ENCODE measurements at places on chromosomes 3 and 15.

DNA sequence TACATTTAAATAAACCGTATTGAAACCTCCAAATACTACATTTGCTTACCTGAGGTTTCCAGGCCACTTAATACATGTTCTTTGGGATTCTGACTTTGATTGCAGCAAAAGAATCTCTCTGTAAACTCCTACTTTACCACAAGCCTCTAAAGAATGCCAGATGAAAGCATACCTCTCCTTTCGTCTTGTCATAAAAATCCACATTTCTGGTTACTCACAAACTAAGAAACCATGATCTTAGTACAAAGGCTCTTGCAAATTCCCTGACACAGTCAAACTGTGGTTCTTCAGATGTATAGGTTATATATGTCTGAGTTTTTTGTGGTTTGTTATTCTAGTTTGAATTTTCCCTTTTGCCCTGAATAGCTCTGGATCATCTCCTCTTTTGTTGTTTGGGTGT is 188.4 kb downstream of the RAP2B start:
- DNase-seq = no peak

DNA sequence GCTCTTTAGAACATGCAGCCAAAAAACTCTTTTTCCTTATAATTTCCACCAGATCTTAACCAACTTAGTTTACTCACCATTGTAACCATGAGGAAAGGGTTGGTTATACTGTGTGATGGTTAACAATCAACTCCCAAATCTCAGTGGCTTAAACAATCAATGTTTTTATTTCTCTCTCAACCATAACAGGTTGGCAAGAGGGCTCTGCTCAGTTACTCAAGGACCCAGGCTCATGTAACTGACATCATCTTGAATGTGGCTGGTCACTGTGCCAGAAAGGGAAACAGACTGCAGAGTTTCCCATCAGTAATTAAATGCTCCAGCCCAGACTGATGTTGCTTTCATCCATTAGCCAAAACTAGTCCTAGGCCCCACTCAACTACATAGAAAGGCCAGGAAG is 69.0 kb downstream of the ANKRD28 start:
- no peak for DNase-seq

DNA sequence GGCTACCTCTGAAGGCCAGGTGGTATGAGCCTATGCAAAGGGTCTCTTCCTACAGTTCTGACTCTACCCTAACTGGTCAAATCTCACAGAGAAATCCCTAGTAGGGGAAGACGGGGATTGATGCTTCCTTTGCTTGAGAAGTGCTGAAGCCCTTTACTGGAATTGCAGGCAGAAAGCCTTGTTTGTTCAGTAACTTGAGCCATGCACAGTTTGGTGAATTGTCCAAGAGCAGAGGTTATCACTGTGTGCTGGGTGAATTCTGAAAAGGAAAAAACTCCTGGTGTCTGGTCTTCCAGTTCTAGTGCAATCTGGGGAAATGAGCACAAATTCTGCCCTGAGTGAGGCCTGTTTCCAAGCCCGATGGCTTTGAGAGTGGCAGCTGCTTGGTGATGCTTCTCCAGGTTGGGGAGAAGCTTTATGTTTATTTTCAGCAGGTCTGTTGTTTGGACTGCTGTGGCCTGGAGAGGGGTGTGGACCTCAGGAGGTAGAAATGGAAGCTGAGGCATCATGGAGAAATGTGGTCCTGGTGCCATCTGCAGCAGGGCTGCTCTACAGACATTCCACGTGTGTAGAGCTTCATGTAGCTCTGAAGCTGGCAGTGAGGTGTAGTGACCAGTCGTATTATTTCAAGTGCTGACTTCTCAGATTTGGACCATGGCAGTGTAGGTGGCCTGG is 60.9 kb downstream of the ARNT2 start:
- DNase-seq = no peak

DNA sequence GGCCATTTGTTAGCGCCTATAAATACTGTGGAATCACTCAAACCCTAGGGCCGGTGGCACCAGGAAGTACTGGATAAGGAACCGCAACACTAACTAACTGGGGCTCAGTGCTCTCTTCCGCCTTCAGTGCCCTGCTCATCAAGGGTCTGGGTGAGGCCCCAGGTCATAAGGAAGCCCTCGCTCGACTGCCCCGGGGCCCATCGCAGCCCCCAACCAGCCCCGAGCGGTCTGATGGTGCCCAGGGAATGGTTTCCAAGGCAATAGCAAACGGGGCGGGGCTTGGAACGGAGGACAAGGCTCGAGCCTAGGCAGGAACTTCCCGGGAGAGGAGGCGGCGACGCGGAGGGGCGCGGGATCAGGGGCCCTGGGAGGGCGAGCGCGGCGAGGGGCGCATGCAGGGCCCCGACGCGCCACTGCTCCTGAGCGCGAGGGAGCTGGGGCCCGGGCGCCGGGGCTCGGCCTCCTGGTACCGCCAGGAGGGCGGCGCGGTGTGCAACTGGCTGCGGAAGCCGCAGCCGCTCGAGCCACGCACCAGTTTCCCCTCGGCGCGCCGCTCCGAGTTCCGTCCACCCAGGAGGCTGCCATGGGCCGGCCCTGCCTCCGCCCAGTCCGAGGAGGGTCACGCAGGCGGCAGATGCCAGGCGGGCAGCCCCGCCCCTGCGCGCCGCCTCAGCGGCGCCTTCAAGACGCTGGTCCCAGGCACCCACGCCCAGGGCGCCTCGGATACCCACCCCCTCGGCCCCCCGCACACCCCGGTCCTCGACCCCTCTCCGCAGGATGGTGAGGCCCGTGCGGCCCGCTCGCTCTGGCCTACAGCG is at the start of gene TTLL3:
TTLL3 (plus strand) TSS at position 648 of the 818 bp plus-strand sequence. CDS start 400 bp downstream, outside the sequence.
- DNase-seq = peak; percentile 67

GRCh38 chr3:18223571-18223970 is 201.6 kb downstream of the SATB1 start:
- DNase-seq = no peak

GRCh38 chr3:142963516-142964448 is at the start of gene PAQR9:
PAQR9 (minus strand) TSS chr3:142963674; CDS start chr3:142963336, 338 bp downstream.
- DNase-seq = no peak

DNA sequence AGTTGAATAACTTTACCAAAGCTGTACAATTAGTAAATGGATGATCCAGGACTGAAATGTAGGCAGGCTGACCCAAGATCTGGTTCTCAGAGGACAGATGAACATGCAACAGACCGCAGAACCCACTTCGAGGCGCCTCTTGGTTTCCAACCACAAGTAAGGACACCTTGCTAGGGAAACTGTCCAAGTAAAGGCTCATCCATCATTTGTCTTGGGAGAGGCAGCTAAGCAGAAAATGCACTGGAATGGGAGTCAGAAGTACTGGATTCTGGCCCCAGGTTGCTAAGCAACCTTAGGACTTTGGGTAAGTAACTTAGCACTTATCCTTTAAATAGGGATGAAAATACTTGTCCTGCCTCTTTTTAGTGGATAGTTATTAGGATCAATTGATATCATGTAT is 366.3 kb upstream of the LRRC3B start:
- DNase-seq = no peak

DNA sequence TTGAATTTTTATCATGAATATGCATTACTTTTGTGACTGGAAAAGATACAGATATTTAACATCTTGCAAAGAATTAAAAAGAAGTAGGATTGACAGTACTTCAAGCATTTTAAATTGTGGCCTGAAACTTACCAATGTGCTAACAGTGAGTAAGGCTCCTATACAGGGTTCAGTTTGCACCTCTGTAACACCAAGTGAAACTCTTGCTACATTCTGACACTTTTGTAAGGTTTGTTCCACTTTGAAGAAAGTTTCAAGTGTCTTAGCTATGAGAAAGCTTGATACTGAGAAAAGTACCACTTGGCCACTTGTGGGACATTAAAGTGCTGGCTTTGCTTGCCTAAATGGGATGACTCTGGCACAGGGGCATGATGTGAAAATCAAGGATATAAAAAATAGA is 289.2 kb downstream of the CTNNB1 start:
- DNase-seq = no peak

DNA sequence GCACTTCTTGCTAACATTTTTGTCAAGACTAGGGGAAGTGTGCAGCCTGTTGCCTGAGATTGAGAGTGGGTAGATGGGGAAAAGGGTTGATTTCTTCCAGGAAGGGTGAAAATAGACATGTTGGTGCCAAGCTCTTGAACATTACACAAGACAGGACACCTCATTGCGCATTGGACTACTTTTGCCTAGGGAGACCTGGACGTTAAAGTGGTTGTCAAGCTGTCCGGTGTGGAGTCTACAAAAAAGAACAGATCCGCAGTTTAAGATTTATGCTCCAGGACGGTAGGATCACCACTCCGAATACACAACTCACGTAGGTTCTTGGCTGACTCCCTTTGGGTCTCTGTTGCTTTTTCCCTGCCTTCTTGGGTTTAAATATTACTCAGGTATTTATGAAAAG is 56.3 kb upstream of the LRIG1 start:
- no peak for DNase-seq

DNA sequence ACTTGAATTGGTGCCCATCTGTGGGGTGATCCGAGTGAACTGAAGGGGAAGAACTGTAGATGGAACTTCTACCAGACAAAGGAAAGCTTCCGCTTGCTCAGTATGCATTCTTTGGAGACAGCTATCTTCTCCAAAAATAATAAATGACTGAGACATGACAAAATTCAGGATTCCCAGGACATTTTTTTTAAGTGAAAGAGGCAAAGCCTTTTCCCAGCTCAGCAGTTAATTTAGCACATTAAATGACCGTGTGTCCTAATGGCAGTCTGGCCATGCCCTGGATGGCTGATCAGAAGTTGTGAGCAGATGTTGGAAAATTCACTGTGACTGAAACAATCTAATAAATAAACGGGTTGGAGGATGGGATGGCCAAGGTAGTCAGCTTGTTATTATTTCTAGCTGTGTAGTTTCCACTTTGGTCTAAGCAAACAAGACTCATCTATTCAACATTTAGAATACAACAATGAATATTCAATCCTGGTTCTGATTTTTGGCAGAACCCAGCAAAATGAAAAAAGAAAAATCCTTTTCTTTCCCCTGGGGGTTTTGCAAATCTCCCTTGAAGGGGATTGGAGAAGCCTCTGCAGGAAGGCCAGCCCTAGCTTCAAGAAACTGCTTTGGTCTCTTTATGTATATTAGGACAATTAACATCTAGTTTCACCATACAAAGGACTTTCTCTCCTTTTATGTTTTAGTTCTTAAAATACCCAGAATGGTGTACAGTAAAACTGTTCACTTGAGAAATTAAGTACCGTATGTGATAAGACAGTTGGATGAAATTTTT is 540.9 kb upstream of the MDFIC2 start:
- DNase-seq = peak; percentile 18

- peak; percentile 75 for DNase-seq
Measured at GRCh38 chr3:172658344-172659245, 52.3 kb downstream of the NCEH1 start.

DNA sequence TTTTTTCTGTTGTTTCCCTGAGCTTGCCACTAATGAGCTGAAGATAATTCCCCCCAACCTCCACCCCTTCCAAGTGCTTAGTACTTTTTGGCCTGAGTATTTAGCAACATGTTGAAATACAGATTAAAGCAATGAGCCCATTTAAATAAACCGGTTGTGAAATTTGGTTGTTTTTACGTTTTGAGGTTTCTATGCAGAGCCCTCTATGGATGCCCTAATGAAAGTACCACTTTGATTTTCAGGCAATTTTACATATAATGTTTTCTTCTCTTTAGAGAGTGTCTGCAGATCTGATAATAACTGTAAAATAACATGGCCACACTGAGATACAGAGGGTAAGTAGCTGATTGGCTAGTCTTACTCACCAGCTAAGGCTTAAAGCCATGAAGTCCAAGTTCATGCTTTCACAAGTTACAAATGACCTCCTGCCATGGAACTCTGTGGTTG is 139.4 kb upstream of the SLC7A14 start:
- DNase-seq = no peak

- no peak for DNase-seq
Measured at GRCh38 chr3:15958692-15959433, 161.1 kb upstream of the ANKRD28 start.

DNA sequence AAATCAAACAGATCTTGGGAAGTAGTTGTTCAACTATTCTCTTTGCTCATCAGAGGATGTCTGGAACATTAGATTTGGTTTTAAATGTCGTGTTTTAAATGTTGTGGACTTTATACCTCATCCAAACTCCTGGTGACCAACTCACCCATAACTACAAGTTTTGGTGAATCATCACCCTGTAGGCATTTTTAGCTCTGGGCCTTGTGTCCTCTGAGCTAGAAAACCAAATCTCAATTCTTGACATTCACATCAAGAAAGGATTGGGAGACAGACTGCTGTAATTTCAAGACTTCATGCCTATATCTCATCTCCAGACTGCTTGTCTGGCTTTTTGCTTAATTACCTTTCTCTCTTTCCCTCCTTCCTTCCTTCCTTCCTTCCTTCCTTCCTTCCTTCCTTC is 228.5 kb upstream of the ROBO2 start:
- no peak for DNase-seq

DNA sequence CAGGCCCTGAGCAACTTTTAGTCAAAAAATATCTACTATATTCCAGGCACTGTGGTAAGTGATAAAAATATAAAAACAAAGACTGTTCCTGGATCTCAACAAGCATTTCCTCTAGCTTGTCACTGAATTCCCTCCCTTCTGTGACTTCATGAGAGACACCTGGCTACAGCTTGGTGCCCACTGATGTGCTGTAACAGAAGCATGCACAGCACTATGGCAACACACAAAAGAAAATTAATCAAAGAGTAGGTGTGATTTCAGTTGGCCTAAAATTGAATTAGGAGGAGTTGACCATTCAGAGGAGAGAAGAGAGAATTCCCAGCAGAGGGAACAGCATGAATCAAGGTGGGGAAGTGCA is 158.9 kb upstream of the LPP start:
- DNase-seq = no peak

DNA sequence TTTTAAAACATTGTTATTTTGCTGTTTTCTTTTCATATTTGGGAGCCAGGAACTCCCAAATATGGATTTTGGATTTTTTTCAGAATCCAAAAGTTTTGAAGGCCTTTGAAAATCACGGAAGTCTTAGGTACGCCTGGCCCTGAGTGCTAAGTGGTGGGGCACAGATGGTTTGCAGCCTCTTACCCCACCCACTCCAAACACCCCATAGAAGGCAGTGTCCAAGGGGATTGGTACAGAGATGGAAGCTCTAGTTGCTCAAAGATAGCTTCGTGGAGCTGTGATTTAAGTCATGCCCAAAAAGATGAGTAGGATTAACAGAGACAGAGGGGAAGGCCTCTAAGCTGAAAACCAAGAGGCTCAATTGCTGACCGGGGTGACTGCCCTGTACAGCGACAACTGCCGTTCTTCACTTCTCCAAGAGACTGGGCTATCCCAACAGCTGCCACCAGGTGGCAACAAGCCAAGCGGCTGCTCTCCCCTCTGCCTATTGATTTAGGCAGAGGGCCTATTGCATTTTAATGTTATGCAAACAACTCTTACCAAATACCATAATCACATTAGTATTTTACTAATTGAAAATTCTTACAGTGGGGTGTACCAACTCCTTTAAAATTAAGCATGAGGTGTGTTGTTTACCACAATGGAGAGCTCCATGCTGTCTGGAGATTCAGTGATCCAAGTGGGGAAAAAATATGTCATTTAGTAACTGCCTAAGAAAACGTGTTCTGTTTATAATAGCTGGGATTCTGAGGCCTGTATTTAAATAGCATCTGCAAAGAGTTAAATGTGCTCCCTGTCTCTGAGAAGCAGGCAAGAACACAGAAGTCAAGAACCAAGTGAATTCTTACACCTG is 64.0 kb upstream of the C15orf61 start:
- peak; percentile 80 for DNase-seq

- no peak for DNase-seq
Measured at GRCh38 chr3:45152307-45152706, 6.1 kb upstream of the CDCP1 start.

- DNase-seq = no peak
Measured at GRCh38 chr3:69370156-69370883, 15.6 kb downstream of the FRMD4B start.

Data from SJSA1 (cell line).